NCI-H774 (cell line): ENCODE measurements at places on chromosomes 2 and 18.

DNA sequence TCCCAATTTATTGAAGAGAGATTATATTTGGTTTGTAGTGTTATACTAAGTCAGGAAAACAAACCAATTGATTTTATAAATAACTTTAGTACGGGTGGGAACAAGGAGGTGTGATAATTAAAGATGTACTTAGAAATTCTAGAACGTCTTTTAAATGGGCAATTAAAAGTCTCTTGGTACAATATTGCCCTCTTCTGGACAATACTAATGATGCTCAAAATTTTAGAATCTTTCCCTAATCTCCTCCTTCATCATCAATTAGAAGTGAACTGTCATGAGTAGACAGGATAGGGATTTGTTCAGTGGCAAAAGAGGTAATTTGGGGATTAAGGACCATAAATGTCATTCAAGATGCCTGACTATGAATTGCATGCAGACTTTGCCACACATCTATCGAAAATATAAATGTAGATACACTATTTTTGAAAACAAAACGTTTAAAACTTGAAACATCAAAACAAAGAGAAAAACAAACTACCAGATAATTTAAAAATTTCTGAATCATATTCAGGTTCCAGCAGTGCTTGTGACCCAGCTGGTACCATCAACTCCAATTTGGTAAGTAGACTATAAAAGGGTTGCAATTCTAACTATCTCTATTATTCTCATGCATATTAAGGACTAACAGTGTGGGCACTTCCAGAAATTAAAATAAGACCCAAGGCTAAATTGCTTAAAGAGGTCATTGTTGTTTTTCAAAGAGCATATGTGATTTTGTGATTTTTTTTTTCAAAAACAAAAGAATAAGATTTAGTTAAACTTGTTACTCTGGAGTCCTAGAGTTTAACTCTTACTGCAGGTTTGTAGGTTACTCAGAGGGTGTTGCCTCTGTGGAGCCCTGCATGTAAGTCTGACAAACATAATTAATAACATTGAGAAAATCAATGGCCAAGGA is 123.5 kb downstream of the LAMA3 start:
- DNase-seq: peak; percentile 3

GRCh38 chr2:129369437-129369836 is 610.0 kb upstream of the RAB6C start:
- DNase-seq: no peak

DNA sequence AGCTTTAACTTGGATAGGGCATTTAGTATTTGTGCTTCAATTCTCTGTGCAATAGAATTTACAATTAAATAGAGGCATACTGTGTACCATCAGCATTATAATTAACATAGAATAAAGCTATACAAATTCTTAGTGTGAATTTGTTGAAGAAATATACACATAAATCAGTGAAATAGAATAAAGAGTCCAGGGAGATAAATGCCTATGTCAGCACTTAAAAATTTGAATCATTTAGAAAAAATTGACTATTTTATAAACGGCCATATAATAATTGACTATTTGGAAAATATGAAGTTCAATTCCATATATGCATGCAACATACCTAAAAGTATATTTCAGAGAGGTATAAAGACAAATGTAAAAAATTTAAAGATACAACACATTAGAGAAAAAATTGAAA is 348.7 kb downstream of the NR4A2 start:
- no peak for DNase-seq

GRCh38 chr2:119827866-119828507 is 68.3 kb downstream of the PTPN4 start:
- no peak for DNase-seq

DNA sequence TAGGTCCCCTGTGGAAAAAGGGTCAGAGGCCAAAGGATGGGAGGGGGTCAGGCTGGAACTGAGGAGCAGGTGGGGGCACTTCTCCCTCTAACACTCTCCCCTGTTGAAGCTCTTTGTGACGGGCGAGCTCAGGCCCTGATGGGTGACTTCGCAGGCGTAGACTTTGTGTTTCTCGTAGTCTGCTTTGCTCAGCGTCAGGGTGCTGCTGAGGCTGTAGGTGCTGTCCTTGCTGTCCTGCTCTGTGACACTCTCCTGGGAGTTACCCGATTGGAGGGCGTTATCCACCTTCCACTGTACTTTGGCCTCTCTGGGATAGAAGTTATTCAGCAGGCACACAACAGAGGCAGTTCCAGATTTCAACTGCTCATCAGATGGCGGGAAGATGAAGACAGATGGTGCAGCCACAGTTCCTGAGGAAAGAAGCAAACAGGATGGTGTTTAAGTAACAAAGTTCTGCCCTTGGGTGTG is 165.8 kb downstream of the RPIA start:
- no peak for DNase-seq

DNA sequence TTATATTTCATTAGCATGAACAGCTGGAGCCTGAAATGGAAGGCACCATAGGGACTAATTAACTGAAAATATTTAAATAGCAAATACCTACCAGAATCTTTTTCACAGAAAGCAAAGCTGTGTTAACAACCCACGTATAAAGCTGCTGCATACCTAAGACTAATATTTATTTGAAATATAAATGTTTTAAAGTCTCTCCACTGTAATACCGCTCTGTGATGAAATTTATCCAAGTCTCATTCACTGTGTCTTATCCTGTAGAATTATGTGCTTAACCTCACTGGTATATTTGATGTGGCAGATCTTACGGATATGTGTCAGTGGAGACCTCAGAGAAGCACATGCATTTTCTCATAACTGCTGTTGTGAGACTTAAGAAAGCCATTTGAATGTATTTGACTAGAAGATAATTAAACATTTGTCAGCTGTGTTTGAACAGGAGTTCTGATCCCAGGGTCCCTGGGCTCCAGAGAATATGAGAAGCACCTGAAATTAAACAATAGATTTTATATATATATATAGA is 373.3 kb downstream of the ZNF804A start:
- no peak for DNase-seq

DNA sequence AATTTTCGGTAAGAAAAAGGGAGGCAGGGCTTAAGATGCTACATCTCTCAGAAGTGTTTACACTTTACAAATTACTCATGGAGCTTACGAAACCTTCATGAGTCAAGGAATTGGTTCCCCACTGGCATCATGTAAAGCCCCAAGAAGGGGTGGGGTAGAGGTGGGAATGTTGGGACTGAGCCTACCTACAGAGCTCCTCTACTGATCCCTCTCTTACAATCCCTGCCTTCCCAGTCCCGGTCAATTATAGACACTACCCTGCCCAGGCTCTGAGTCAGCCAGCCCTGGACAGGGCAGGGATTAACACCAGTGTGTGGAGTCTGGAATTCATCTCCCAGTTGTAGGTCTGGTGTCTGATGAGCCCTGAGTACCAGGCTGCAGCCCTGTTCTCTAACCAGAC is 248.9 kb downstream of the PAX3 start:
- DNase-seq: no peak

- no peak for DNase-seq
Observed at GRCh38 chr2:189900726-189901125, 116.5 kb downstream of the PMS1 start.

GRCh38 chr18:44747157-44747556 is 66.5 kb downstream of the SETBP1 start:
- DNase-seq: no peak

DNA sequence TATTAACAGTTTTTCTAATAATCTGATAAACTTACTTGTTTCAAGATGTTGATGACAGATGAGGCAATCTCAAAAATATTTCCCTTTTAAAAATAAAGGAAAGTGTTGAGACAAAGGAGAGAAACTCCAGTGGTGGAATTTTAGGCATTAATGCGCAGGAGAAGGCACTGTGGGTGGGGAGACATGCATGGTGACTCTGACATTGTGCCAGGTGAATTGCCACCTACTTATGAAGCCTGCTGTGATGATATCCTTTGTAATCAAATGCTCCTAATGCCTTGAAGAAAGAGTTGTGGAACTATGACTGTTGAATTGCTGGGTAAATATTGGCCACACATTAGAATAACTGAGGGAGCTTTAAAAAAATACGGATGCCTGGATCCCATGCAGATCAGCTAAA is 101.4 kb downstream of the PLA2R1 start:
- no peak for DNase-seq

DNA sequence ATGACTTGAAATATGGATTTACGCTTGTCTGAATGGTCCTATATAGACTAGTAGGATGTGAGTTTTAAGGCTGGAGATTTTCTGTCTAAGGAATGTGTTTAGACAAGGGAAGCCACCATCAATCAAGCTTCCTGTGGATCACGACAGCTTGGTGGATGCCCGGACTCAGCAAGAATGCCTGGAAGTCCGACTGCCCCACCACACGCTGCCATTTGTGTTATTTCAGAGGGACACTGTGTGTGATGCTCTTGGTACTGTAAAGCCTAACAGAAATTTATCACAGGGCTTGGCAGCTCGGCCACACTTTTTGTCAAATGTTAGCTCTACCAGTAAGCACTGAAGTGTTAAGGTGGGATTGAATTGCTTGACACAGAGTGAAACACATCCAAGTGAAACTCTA is 127.1 kb upstream of the CDH7 start:
- DNase-seq: no peak

DNA sequence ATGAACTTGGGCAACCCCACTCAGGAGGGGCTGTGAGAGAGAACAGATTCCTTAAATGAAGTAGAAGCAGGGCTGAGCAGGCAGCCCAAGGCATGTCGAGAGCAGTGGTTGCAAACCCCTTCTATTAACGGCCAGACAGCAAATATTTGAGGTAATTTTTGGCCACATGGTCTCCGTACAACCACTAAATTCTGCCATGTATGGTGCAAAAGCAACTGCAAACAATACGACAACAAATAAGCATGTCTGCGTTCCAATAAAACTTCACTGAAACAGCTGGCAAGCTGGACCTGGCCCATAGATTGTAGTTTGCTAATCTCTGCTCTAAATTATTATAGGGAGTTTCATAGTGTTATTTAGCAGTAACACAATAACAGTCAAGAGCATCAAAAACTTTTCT is 217.0 kb upstream of the ZNF521 start:
- DNase-seq: no peak

GRCh38 chr2:216572582-216573578 is 60.3 kb upstream of the IGFBP2 start:
- no peak for DNase-seq

GRCh38 chr2:216478151-216478550 is 20.5 kb upstream of the RPL37A start:
- DNase-seq: no peak

DNA sequence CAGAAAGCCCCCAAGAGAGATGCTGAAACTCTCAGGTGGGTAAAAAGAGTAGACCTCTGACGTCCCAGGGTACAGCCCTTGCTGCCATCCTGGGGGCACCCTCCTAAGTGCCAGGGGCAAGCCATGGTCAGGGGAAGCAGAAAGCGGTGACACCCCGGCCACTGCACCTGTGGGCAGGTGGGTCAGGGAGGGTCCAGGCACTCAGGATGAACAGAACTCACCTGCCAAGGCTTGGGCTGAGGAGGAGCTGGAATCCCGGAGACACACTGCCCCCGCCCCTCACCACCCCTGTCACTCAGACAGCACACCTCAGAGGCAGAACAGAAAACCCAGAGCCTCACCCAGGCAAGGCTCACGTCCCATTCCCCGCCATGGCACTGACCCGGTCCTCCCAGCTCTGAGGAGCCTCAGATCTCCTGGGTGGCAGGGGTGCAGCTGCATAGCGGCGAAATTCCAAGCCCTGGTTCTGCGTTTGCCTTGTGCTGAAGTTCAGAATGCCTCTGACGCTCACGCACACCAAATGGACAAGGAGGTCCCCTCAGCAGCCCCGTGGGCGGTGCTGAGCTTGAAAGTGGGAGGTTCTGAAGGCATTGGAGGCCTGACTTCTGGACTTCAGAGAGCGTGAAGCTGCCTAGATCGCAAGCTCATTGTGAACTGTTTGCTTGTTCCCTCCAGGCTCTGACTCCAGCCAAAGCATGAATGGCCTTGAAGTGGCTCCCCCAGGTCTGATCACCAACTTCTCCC is 4.3 kb downstream of the GPR17 start:
- no peak for DNase-seq

- DNase-seq: peak; percentile 54
Observed at GRCh38 chr2:111116843-111117597, 3.7 kb upstream of the BCL2L11 start.

DNA sequence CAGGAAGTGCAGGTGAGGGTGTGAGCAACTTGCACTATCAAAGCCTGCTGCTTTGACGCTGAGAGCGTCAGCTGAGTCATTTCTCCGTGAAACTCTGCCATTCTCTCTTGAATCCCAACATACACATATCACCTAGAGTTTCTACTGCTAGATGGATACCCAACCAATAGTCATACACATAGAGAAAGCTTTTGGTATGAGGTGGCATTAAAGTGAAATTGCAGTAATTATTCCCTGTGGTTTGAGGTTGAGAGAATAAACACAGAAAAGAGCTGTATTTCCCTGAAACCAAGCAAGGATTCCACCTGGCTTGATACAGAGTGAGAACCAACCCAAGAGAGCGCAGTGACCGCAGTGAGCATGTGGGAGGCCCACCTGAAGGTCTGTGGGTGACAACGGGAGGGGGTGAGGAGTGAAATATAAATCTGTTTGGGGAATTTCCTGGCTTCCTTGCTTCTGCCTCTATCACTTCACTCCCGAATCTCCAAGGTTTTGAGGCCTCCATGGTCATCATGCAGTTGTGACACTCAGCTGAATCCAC is 28.8 kb upstream of the TMEM18 start:
- DNase-seq: no peak

GRCh38 chr2:39673018-39673417 is 7.3 kb downstream of the TMEM178A start:
- DNase-seq: no peak

- no peak for DNase-seq
Observed at GRCh38 chr18:55228707-55229106, 269.4 kb upstream of the CCDC68 start.

GRCh38 chr2:220168891-220169546 is 541.6 kb downstream of the SLC4A3 start:
- no peak for DNase-seq

DNA sequence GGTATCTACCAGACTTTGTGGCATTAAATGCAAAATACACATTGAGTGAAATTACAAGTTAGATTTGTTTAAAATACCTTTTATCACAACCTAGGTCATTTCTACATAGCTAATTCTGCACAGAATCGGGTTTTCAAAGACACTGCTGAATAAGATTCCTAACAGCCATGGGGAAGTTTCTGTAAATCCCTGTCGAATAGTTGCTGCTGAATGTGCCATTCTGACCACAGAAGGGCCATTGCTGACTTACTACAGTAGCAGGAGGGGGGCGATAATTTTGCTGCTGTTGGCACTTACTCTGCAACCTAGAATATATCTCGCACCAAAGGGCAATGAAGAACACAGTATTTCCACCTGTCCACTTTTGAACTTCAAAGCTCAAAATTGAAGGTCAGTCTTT is 232.8 kb downstream of the TCF4 start:
- no peak for DNase-seq

DNA sequence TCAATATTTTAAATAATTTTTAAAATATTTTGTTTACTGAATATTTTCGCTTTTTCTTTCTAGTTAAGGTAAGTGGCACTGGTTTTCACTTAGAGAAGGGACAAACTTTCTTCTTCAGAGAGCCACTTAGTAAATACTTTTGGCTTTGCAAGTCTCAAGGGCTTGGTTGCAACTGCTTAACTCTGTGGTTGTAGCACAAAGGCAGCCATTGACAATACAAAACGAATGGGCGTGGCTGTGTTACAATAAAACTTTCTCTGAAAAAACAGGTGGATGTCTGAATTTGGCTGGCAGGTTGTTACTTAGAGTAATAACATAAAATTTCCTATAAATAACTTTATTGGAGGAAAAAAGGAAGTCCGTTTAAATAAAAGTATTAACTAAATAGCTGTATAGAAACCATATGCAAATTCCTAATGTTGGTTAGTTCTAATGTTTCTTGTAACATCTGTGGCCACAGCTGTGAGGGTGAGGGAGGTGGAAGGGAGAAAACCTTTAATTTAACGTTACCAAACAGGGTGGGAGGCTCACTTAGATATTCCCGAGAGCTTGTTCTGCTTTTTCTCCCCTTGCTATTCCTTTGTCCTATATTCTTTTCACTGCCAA is 62.4 kb upstream of the TNP1 start:
- no peak for DNase-seq
